SJSA1 (cell line): ENCODE measurements at places on chromosomes 6 and 20.
A peak's percentile ranks its signal among the peaks of the same experiment; 100 is the strongest.

DNA sequence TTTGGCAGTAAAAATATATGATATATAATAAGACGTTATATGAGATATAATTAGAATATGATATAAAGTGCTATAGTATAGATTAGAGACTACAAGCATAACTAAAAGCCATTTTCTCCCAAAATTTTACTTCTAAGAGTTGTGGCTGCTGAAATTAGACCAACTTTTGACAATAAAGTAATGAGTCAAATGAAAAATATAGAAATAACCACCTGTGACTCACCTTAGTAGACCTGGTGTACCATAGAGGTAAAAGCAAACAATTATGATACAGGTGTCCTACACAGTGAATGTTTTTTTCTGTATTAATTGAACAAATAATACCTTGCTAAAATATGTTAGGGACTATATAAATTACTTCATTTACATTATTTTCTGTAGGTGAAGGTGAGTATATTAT lies 482.9 kb upstream of the MAN1A1 start:
- DNase-seq: no peak

GRCh38 chr20:19660808-19661378 lies 97.2 kb upstream of the RIN2 start:
- DNase-seq: no peak

GRCh38 chr6:119179842-119180241 lies 101.4 kb upstream of the FAM184A start:
- no peak for DNase-seq

GRCh38 chr20:16607364-16608276 lies 34.4 kb upstream of the KIF16B start:
- no peak for DNase-seq

DNA sequence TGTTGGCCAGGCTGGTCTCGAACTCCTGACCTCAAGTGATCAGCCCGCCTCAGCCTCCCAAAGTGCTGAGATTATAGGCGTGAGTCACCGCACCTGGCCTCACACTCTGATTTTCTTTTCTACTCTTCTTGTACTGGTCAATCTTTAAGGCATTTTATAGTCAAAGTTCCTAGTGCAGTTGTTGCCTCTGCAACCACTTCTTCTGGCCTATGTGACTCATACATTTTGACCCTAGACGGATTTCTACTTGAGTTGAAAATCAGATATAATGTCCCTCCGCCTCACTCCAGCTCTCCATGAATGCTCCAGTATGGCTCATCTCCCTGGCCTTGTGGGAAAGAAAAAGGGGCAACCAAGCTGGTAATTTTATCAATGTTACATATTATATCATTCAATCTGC lies 42.4 kb downstream of the TNFRSF21 start:
- DNase-seq: no peak

- peak; percentile 87 for DNase-seq
These were observed 1.5 kb downstream of the COL12A1 start for GRCh38 chr6:75204217-75204958.

DNA sequence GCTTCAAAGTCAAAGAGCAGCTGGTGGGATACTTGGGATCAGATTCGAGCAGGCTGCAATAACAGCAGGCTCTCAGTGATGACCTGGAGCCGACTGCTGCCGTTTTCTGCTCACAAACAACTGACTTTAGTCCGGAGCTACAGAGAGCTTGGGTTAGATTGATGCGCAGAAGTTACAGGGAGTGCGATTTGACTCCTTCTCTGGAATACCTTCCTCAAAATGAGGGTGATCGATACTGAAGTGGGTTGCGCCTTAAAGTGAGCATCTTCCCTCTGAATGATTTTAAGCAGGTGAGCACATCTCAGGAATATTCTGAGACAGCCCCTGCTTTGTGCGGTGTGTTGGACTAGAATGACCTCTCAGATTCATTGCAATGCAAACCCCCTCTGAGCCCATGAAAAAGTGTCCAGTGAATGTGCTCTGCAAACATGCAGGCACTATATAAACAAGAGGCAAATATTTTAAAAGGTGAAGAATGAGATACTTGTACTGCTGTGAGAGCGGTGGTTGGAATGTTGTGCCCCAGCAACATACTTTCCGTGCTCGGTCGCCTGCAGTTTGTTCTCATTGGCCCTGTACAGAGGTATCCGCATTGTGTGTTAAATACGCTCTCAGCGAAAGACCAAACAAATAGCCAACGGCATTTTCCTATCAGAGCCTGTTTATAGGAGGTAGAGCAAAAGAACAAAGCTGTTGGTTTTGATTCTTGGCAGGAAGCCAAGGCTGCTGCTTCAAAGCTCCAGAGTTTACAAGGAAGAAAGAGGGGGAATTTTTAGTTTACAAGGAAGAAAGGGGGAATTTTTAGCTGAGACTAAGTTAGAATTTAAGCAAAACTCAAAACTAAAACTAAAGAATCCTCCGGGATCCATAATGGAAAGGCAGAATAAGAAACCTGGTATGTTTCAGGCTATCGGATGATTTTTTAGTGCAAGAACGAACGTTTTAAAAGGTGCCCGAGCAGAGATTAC lies 67.7 kb downstream of the PHACTR2 start:
- DNase-seq: peak; percentile 93

DNA sequence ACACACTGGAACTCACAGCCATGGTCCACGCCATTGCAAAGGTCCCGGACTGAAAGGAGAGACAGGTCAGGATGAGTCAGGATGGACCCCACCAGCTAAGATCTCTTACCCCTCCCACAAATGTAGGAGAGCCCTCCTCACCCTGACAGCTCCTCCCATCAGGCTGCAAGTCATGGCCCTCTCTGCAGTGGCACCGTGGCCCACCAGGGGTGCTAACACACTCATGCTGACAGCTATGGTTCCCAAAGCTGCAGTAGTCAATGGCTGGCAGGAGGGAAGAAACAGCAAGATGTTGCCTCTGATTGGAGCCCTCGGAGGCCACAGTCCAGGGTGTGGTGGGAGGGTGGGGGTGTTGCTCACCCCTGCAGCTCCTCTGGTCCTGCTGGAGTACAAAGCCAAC lies 5.7 kb upstream of the RBPJL start:
- DNase-seq: peak; percentile 63

GRCh38 chr6:13234130-13234529 lies 94.2 kb downstream of the TBC1D7 start:
- DNase-seq: no peak

- DNase-seq: no peak
These were observed 70.1 kb downstream of the CDC5L start for GRCh38 chr6:44457596-44457995.

DNA sequence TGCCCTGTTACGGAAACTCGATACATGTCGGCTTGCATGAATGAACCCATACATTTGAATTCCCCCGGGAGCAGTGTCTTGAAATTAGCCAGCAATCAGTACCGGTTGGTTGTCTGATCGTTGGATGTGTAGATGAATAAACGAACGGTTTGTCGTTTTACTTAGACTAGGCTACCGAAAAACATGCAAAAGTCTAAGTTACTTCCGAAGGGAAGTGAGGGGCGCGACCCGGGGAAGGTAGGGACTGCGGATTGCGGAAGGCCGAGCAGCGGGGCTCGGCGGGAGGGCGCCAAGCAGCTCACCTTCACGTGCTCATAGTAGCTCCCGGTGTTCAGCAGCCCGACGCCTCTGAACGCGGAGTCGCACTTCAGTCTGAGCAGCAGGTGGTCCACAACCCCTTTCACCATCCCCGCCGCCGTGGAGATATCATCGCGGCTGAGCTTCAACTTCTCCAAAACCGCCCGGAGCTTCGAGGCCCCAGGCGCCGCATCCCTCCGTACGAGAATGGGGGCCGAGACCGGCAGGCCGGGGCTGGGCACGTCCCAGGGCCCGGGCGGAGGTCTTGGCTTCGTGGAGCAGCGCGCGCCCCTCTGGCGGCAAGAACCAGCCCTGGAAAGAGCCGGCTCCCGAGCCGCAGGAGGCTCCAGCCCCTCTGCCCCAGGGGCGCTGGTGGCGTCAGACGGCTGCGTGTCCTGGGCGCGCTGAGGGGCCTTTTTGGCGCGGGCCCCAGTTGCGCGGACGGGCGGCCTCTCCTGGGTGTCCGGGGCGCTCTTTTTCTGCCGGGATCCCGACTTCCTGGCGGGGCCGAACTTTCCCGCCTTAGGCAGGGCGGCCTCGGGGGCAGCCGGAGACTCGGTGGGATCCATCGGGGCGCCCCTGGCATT lies 632 bp downstream of the CGAS start:
- DNase-seq: no peak

DNA sequence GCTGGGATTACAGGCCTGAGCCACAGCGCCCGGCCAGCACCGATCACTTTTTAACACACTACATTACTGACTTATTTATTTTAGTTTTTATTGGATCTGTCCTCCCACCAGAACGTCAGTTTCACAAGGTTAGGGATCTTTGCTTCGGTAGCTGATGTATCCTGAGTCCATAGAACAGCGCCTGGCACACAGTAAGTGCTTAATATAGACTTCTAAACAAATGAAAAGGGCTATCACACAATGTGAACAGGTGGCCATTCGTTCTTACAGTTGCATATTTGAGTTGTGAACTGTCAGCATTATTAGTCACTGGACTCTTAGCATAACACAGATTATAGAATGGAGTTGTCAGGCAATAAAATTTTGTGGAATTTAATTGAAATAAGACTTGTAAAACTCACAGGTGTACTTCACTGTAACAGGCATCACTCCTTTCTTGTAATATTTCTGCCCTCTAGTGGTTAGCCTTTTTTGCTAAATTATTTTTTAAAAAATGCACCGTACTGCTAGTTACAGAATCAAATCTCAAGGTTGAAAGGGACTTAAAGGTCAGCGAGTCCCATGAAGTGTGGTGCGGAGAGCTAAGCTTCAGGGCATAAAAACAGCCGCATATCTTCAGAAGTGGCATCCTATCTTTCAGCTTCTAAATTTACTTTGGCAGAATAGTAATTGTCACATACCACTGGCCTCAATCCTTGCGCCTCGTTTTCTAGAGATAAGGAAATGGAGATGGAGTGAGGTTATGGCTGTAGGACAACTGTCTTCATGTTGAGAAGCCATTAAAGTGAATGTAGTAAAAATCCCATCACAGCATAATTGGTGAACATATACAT lies 3.4 kb upstream of the TBC1D7 start:
- DNase-seq: peak; percentile 26

DNA sequence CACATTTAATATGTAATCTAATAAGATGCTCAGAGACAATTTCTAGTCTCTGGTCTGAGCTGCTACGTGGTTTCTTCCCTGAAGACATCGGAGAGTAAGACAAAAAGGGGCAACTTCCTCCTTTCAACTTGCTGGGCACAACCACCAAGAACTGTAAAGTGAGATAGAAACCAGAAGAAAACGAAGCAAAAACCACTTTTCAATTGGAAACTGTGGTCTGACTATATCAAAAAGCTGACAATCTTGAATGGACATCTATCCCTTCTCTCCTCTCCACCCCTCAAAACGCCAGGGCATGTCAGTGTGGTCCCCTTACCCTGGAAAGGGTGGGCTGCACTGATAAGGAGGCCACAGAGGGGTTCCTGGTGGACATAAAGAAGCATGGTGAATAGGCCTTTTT lies 269.1 kb downstream of the CD83 start:
- no peak for DNase-seq

- DNase-seq: no peak
These were observed 164.7 kb upstream of the PDE7B start for GRCh38 chr6:135686784-135687301.

DNA sequence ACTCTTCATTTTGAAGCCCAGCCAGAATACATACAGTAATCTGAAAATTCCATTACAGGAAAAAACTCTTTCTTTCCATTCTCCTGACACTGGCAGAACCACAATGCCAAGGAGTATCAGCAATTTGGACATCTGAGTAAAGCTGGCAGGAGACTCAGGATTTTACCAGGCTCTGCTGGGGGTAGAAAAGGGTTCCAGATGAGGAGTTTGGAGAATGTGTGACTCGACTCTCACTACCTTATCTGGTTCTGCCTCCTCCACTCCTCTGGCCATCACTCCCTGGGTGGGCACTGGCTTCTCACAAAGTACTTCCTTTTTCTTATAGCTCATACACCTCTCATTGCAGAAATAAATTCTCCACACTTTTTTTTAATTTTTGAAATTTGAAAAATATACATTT lies 10.6 kb upstream of the WFDC8 start:
- DNase-seq: no peak

GRCh38 chr6:54624779-54625178 lies 221.8 kb upstream of the FAM83B start:
- DNase-seq: no peak

- DNase-seq: peak; percentile 85
These were observed 45.9 kb downstream of the ELOVL5 start for GRCh38 chr6:53302678-53303360.

DNA sequence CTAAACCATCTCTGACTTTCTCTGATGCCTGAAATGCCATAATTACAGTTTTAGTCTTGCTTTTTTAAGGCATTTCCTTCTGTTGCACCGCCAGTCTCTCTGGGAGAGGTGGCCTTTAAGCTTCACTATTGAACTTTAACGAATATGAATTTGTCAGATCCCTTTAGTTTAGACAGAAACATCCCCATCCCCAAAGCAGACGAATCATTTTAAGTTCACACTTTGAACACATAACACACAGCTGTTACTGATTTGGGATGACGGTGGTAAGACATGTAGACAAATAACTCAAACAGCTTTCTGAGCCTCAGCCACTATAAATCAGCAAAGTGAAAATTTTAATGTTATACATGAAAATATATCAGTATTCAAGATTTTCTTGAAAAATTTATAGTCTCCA lies 7.2 kb upstream of the IPCEF1 start:
- no peak for DNase-seq

DNA sequence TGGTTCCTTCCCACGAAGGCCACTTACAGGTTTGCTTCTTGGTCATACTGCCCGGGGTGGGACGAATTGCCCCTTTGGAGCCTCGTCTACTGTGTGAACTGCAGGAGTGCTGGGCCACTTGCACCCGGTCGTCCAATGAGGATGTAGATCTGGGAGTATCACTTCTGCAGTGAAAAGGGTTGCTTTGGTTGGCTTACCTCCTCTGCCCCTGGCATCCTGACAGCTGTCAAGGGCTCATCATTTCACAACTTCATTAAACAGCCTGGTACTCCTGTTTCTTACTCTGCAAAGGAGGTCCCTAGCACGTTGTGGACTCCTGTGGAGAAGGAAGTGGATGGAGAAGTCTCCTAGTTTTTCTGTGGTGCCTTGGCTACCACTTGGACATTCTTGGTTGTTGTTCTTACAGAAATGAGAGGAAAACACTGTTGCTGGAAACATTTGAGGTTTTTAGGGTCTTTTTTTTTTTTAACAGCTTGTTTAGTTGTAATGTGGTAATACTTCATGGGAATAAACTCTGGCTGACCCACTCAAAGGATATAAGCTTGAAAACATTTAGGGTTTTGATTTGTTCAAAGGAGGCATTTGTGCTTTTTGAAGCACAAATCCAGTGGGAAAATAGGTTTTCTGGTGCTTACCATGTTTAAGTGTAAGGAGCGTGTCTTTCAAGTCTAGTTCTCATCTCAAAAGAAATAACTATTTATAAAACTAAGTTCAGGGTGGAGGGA lies 60.7 kb downstream of the AKAP12 start:
- DNase-seq: no peak
